NCI-H1930 (cell line): ENCODE measurements at places on chromosomes 1 and 21.

- DNase-seq = no peak
Observed at GRCh38 chr1:235670157-235670776, 20.7 kb upstream of the GNG4 start.

GRCh38 chr1:15957221-15958095 lies 18.4 kb downstream of the ZBTB17 start:
- no peak for DNase-seq

GRCh38 chr21:39125752-39126485 lies 57.3 kb downstream of the PSMG1 start:
- peak; percentile 63 for DNase-seq

- DNase-seq = no peak
Observed at GRCh38 chr1:54697896-54698295, 17.8 kb upstream of the TTC4 start.

DNA sequence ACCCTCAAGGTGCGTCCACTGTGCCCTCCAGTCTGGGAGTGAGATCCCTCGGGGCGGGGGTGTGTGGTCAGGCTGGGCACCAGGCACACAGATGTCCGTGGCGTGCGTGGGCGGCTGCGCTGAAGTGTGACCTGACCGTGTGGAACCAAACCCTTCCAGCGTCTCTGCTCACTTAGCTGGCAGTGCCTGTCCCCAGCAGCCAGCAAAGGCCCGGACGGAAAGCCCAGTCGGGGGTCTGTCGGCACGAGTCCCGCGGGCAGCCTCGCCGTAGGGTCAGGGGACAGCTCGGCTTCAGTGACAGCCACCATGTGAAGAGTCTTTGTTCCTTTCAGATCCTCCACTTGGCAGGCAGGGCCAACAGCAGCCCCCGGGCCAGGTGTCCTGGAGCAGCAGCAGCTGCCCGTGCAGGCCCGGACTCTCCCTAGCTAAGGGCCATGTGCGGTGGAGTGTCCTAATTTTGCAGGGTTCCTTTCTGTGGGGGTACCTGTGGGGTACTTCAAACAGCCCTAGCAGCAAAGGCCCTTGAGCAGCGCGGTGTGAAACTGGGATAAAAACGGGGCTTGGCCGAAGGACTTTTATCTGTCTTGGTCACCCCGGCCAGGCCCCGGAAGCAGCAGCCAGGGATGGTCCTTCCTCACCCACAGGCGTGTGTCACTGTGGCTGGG lies 11.6 kb downstream of the TTLL10 start:
- no peak for DNase-seq

DNA sequence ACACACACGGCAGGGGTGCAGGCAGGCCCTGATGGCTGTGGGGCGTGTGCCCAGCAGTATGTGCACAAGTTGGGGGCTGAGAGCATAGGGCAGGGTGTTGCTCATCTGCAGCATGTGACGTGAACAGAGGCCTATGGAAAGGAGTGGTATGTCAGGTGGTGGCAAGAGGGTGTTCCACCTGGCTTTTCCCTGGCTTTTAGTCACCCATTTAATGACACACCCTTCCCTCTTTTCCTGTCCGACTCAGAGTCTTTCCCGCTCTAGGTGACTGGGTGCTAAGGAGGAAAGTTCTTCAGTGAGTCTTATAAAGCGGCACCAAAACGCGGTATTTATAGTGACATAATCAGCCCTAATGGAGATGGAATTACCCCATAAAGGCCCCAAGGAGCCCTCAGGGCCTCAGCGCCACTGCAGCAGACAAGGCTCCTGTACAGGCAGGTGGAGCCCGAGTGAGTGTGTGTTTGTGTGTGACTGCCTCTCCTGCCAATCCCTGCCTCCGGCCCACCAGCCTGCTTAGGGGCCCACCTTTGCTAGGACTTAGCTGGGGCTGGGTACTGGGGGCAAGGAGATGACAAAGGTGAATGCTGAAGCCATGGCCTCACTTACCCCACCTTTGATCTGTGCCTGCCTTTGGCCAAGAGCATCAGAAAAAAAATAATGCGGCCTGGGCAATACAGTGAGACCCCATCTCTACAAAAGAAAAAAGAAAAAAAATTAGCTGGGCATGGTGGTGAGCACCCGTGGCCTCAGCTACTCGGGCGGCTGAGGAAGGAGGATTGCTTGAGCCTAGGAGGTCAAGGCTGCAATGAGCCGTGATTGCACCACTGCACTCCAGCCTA lies 3.3 kb upstream of the EPHA2 start:
- no peak for DNase-seq

- DNase-seq = no peak
Observed at GRCh38 chr1:62810420-62811274, 26.7 kb downstream of the ATG4C start.

DNA sequence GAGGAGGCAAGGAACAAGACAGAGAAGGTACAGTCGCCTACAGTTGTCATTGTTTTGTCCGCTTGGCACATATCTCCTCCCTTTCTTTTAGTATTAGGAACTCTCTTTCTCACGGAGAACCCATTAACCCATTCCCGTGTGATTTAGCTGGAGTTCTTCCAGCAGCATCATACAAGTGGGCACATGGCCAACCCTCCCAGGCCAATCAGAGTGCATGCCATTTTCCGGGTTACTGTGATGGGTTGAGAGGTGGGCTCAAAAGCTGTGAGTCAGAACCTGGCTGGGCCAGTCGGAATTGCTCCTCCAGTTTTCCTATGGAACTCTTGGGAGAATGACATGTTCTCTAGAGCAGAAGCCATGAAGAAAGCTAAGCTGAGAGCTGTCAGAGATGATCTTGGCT lies 83.1 kb upstream of the SOD1 start:
- no peak for DNase-seq

GRCh38 chr1:233086961-233087881 lies 136.8 kb downstream of the NTPCR start:
- DNase-seq = no peak

DNA sequence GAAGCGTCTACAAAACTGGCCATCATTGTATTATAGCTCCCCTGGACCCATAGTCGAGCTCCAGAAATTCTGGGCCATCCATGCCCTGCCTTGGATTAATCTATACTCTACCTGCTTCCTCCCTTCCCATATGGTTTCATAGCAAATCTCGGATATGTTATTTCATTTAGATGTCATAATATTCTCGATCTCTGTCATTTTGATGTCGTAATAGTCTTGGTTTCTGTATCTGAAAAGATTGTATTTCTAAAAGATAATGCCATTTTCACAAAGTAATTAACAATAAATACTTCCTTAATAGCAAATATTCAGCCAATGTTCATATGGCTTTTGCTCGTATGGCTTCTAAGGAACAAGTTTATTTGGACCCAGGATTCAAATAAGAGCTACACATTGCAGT lies 35.1 kb downstream of the DIP2A start:
- no peak for DNase-seq

DNA sequence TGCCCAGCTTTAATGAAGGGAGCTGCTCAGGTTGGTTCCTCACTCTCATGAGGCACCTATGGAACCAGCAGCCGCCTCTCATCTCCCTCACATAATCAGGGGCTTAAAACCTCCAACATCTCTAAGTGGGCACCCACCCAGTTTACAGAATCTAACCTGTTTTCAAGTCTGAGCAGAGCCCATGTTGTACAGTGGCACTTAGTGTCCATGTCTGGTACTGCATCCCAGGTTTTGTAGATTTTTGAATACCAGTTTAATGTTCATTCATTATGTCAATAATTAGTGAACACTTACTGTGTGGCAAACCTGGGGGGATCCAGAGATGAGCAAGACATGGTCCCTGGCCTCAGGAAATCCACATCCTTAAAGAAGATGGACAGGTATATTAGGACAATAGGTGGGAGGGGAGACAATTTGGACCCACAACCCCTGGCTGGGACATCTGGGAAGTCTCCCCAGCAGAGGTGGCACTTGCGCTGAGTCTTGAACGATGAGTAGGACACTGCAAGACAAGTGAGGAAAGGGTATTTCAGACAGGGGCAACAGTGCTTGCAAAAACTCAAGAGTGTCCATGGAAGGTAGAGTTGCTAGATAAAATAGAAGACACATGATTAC lies 83.3 kb downstream of the LACTBL1 start:
- no peak for DNase-seq

- no peak for DNase-seq
Observed at GRCh38 chr21:37281993-37282392, 14.9 kb upstream of the VPS26C start.

DNA sequence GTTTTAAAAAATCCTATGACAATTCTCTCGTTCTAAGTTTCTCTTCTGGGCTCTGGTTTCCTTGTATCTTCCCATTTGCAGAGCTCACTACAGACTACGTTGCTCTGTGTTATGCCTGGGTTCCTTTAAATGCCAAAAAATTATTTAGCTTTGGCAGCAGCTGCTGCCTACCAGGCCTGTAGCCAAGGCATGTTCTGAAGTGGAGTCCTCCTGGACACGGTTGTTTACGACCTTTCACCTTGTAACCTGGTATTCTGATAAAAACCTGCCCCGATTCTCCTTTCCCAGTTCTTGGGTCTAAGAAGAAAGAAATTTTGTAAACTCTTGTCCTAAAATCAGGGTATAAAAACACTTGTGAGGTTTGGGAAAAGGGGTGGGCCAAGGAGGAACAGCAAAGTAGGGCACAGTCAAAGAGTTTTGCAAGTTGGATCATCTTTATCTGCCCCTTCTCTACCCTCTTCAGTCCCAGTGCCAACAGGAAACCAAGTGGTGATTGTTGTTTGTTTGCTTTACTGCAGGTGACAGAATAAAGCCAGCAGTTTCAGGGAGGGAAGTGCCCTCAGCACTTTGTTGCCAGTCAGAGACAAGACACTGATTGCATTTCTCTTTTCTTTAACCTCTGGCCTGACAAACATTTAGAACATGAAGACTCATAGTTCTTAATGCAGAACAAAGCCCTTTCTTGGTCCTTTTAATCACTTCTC lies 3.1 kb upstream of the TXNIP start:
- DNase-seq = no peak

DNA sequence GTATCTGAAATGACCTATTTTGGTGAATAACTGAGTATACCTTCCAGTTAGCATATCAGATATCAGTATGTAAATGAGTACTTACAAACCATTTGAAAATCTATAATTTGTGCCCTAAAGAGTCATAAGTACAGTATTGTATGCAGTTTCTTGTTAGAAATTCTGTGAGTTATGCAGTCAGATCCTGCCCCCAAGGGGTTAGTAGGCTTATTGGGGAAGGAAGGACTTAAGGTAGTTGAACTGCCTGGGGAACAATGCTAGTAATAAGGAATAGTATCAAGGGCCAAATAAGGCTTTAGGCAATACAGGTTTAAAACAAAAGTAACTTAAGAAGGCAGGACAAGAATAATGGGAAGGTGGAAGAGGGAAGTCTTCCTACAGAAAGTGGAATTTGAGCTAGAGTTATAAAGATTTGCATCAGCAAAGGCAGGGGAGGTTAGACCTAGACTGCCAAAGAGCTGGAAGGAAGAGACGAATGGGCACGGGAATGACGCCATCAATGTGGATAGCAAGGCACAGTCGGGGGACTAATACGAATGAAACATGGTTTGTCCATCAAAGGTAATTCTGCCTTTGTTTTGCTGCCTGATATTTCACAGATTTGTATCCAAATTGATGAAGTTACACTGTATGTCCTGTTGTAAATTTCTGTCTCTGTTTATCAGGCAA lies 182.9 kb upstream of the DPYD start:
- no peak for DNase-seq

- DNase-seq = no peak
Observed at GRCh38 chr1:29563571-29563970, 327.2 kb downstream of the PTPRU start.

DNA sequence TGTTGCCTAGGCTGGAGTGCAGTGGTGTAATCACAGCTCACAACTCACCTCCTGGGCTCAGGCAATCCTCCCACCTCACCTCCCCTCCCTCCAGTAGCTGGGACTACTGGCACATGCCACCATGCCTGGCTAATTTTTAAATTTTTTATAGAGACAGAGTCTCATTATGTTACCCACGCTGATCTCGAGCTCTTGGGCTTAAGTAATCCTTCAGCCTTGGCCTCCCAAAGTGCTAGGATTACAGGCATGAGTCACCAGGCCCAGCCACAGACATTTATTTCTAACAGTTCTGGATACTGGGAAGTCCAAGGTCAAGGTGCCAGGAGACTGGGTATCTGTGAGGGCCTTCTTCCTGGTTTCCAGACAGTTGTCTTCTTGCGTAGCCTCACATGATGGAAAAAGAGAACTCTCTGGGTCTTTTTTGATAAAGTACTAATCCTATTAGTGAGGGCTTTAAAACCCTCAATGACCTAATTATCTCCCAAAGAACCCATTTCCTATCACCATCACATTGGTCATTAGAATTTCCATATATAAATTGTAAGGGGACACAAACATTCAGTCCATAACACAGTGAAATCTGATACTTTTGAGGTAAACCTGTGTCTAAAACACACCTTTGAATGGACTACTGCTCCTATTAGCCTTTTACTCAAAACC lies 67.9 kb downstream of the PHACTR4 start:
- DNase-seq = no peak

DNA sequence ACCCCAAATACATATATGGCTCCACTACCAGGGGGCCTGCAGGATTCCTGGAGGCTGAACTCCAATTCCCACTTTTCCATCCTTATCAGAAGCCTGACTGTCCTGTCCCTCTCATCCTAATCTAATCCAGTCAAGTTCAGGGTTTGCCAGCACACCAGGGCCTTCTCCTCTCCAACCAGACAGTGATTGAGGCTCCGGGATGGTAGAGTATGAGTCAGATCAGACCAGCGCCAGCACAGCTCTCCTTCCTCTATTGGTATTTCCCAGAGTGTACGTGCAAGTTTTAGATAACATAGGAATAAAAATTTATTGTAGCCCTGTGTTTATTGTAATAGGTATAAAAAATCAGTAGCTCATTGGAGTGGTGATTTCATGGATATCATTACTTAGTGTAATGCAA lies 24.5 kb upstream of the RCSD1 start:
- no peak for DNase-seq

- DNase-seq = no peak
Observed at GRCh38 chr1:9385801-9386573, 93.3 kb downstream of the SPSB1 start.

DNA sequence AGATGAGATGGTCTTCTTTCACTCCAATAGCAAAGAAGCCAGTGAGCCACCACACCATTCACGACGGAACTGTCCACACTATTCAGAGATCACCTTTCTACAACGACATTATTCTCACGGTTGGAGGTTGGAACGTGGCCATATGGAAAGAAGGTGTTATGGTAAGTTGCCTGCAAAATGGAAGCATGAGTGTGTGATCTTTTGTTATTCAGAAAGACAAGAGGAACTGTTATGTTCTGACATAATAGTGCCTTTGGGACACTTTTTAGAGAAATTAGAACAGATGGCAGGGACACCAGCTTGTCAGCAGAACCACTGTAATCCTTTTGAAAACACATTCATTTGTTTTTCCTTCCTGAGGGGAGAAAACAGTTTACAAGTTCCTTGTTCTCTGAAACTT lies 75.8 kb upstream of the MCOLN3 start:
- DNase-seq = no peak

DNA sequence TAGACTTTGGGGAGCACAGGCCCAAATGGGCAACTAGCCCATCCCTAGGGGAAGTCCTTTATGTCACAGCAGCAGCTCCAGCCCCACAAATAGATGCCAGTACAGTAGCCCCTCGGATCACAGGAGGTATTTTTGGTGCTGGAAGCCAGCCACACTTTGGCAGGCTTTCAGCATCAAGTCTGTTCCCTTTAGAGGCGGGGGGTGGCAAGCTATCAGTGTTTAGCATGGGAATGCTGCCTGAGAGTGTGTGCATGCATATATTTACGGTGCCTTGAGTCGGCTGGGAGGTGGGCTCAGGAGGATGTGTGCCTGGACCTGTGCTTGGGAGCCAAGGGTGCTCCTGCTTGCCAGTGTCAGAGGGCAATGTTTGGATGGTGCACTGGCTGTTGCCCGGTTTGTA lies 3.5 kb upstream of the PLXNA2 start:
- DNase-seq = no peak

- DNase-seq = no peak
Observed at GRCh38 chr1:42876009-42876408, 29.6 kb downstream of the ZNF691 start.
